Stimulated activated CD4-positive, alpha-beta T cell treated with anti-CD3 and anti-CD28 coated beads, Interleukin-1b, Interleukin-23, amount 100 ng/mL, for 1 hour (primary cell): ENCODE measurements at places on chromosomes 16 and 17.

- DNase-seq: no peak
Observed at GRCh38 chr16:54454616-54455015, 168.0 kb upstream of the IRX3 start.

- no peak for DNase-seq
Observed at GRCh38 chr16:54125751-54126655, 160.6 kb downstream of the IRX3 start.

DNA sequence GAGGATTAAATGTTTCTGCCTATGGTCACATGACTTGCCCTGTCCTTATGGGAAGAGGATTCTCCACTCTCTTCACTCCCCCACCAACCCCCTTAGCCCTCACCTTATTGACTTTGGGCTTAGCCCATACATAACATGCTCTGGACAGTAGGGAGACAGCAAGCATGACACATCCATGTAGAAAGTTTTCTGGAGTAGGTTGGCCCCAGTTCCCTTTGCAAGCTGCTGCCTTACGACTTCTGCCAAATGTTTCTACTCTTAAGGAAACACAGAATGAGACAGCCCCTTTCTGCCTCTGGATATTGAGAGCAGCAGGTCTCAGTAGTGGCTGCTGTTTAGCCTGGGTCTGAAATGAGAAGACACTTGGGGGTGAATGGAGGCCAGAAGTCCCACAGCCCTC is 282.2 kb downstream of the MAP2K6 start:
- DNase-seq: no peak

- DNase-seq: no peak
Observed at GRCh38 chr16:72362973-72363372, 191.0 kb upstream of the PMFBP1 start.

- DNase-seq: no peak
Observed at GRCh38 chr17:29885031-29885640, 44.9 kb downstream of the SSH2 start.

DNA sequence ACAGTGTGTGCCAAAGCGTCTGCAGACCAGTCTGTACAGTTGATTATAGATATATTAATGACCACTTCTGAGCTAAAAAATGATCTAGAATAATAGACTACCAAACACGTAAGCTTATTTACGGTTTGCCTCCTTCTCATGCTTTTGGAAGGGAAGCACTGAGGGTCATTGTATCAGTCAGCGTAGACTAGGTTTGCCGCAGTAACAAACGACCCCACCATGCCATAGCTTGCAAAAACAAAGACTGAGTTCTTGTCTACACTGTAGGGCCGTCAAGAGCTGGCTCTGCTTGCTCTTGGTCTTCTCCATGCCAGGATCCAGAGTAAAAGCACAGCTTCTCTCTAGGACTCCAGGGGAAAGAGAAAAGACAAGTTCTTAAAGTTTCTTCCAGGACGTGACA is 680.7 kb downstream of the MAF start:
- no peak for DNase-seq

GRCh38 chr16:71389330-71389729 is 30.8 kb downstream of the CALB2 start:
- no peak for DNase-seq

GRCh38 chr16:84502581-84502980 is 1.9 kb downstream of the MEAK7 start:
- no peak for DNase-seq

DNA sequence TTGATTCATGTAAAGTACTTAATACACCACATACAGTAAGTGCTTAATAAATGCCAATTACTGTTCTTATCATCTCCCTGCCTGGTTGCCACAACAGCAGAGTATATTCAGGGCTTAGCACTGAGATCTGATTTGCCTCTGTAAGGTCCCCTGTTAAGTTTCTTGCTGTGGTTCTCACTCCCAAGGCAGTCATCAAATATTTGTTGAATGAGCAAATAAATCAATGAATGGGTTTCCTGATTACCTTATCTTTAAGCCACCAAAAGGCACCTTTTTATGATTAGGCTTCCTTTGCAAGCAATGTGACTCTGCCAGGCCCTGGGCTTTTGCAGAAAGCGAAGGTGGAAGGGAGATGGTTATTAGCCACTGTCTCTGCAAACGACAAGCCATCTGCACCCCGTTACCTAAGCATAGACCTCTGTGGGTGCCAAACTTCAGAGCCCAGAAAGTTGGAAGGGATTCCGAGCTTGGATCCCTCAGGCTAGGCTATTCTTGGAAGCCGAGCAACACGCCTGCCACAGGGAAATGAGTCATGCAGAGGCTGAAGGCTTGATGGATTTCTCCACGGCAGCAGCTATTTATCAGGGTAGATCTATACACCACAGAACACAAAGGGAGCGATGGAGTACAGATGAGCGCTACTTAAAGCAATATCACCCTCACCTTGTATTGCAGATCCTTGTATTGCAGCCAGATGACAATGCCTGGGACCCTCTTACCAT is 102.0 kb downstream of the GRIN2A start:
- DNase-seq: no peak

DNA sequence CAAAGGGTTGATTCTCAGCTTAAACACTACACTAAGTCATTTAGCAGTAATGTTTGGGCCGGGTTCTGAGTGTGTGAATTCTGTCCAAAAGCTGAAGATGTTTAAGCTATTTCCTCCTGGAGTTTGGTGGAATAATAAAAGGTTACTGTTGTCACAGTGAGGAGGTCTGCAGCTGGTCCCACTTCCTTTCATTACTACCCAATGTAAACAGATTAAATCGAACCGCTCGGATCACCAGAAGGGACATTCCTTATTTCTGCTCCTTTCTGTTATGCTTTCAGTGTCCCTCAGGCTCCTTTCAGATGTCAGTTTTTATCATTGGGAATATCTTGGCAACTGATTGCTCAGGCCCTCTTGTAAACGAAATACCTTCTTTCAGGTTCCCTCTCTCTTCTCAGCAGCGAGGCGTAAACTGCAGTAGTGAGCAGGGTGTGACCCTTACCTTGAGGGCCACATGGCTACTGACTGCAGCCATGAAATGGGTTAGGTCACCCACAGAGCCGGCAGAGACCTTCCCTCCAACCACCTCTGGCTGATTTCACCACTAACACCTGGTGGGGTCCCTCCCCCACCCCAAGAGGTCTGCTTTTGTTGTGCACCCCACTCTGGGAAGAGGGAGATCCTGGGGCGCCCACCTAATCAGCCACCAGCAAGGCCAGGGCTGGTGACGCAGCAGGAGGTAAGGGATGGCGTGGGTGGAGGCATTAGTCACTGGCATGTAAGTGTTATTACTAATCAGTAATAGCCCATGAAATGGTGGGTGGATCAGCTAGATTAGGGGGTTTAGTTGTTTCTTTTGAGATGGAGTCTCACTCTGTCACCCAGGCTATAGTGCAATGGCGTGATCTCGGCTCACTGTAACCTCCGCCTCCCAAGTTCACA is 117.6 kb downstream of the VPS53 start:
- DNase-seq: no peak

- DNase-seq: no peak
Observed at GRCh38 chr17:2028737-2029136, 1.2 kb upstream of the DPH1 start.

DNA sequence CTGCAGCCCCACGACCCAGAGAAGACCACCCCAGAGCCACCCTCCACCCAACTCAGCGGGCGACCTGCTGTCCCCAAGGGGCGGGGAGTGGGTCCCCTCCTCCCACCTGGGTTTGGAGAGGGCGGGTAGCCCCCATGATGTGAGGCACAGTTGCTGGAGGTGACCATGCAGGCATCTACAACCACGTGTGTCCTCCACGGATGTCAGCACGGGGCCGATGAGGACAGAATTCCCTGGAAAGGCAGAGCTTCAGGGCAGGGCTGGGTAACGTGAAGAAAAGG is 7.1 kb downstream of the UTS2R start:
- DNase-seq: no peak

DNA sequence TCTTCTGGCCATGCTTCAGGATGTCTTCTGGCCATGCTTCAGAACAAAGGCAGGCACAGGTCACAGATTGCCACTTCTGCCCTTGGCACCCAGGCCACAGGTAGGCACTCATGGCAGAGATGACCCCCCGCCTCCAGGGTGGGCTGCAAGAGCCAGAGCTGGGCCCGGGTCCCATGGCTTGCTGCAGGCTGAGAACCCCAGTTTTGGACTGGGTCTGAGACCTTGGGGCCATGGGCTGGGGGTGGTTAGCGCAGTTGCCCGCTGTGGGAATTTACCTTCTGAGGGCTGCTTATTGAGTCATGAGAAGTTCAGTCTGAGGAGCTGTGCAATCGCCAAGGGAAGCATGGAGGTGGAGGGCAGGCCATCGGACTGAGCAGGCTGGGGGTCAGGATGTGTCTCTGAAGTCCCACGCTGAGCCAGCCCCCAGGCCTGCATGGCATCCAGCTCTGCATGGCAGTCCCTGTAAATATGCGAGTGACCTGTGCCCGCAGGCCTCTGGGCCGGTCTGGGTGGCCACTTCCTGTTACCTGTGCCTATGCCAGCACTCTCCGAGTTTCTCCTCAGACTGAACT is 1.7 kb downstream of the ANKRD13B start:
- no peak for DNase-seq

DNA sequence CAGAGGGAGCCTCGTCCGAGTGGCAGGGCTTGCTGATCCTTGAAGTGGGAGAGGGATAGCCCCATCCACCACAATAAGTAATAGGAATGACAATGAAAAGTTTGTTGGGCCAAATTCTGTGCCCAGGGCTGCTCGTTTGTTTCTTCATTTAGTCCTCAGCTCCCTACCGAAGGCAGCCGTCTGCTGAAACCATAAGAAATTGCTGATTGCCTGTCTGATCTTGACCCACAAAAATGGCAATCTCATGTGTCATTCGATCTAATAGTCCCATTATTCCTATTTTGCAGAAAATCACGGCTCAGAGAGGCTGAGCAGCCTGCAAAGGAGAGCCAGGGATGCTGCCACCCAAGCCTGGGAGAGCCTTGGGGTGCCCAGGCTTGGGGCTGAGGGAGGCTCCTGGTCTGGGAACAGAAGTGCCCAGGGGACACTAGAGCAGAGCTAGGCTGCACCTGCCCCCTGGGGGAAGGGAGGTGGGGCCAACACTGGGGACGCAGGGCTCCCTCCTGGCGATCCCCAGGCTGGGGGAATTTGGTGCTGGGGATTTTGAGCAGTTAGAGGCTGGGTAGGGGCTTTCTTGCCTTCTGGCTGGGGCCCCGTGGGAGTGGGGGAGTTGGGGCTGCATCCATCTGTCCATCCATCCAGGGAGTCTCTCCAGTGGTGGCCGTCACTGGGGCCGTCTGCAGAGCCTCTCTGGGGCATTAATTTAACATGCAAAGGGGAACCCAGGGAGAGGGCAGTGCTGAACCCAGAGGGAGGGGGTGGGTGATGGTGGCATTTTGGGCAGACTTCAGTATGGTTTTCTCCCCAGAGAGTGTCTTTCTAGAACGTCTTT is 53.5 kb downstream of the SOCS1 start:
- DNase-seq: no peak

- DNase-seq: no peak
Observed at GRCh38 chr16:71414038-71414437, 27.8 kb downstream of the TLE7 start.

DNA sequence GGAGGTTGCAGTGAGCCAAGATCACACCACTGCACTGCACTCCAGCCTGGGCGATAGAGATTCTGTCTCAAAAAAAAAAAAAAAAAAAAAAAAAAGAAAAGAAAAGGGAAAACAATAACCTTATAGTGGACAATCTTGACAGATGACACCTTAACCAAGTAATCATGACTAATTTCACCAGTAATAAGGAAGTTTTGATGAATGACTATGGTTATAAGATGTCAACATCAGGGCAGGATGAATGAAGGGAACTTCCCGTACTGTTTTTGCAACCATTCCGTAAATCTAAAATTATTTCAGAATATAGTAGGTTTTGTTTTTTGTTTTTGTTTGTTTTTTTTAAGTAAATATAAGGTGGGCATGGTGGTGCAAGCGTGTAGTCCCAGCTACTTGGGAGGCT is 23.0 kb downstream of the GSPT1 start:
- no peak for DNase-seq

DNA sequence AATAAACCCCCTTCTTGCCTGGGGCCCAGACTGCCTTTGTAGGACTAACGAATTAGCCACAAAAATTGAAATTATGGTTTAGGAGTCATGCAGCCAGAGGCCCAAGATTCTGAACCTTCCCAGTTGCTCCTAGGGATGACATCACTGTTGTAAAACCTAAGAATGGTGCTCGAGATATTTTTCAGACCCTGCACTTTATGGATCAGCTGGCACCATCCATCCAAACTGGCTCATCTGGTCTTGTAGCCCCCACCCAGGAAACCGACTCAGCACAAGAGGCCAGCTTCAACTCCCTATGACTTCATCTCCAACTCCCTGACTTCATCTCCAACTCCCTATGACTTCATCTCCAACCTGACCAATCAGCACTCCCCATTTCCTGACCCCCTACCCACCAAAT is 10.9 kb upstream of the EVPL start:
- DNase-seq: no peak

- DNase-seq: no peak
Observed at GRCh38 chr16:11169641-11170040, 86.4 kb downstream of the SOCS1 start.

DNA sequence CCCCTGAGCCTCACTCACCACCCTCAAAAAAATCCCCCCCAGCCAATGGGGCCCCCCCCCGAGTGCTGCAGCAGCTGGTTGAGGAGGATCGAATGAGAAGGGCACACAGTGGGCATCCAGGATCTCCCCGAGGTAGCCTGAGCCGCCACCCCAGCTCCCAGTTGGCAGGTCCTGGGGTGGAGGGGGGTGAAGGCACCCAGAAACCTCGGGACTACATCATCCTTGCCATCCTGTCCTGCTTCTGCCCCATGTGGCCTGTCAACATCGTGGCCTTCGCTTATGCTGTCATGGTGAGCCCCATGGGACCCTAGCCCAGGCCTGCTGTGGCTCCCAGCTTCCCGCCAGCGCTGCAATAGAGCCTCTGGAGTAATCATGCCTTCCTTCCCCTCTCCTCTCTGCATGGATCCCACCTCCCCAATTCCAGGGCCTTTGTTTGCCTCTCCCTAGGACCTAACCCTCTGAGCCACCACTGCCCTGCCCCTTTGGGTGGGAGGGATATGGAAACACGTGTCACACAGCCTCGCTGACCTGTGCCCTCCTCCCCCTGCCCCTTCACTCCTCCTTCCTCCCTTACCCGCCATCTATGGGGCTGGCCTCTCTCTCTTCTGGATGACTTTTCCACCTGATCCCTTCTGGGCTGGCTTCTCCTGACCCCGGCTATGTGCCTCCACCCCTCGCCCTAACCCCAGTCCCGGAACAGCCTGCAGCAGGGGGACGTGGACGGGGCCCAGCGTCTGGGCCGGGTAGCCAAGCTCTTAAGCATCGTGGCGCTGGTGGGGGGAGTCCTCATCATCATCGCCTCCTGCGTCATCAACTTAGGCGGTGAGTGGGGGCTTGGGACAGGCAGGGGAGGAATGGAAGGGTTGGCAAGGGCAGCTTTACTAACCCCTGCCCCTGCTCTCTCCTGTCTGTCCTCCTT is 1.9 kb downstream of the PRRT2 start:
- DNase-seq: no peak

DNA sequence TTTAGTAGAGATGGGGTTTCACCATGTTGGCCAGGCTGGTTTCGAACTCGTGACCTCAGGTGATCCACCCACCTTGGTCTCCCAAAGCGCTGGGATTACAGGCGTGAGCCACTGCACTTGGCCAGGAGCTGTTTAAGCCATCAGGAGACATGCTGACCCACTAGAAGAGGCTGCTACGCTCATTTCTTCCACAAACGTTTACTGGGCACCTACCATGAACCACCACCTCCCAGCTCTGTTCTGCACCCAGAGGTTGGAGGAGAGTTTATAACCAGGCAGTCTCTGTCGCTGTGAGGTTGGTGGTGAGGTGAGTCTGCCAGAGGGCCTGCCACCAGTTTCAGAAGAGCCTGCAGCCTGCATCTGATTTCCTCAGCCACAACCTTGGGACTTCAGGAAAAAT is 51.8 kb downstream of the SF3B3 start:
- DNase-seq: no peak
